Activated CD4-positive, alpha-beta T cell treated with anti-CD3 and anti-CD28 coated beads, Interleukin-2, amount 10 ng/mL, durations not matched to agents 7 days and 5 days (primary cell): ENCODE measurements at places on chromosomes 1 and 21.

- no peak for DNase-seq
These were observed 1.1 kb downstream of the COL9A2 start for GRCh38 chr1:40315795-40316594.

- DNase-seq: no peak
These were observed 789 bp upstream of the GALE start for GRCh38 chr1:23801338-23801748.

DNA sequence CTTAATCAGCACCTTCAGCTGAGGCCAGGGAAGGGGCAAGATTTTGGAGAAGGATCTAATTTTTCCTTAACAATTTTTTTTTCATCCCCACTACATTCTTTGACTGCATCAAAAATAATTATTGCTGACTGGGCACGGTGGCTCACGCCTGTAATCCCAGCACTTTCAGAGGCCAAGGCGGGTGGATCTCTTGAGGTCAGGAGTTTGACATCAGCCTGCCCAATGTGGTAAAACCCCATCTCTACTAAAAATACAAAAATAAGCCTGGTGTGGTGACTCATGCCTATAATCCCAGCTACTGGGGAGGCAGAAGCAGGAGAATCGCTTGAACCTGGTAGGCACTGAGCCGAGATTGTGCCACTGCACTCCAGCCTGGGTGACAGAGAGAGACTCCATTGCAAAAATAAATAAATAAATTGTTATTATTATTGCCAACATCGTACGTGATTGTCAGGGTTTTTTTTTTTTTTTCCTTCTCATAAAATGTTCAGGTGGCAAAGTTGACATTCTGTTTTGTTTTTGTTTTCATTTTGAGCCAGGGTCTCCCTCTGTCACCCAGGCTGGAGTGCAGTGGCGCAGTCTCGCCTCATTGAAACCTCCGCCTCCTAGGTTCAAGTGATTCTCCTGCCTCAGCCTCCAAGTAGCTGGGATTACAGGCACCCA is 37.3 kb upstream of the MORC3 start:
- no peak for DNase-seq

GRCh38 chr21:34022627-34023335 is 50.6 kb upstream of the MRPS6 start:
- peak; percentile 26 for DNase-seq

DNA sequence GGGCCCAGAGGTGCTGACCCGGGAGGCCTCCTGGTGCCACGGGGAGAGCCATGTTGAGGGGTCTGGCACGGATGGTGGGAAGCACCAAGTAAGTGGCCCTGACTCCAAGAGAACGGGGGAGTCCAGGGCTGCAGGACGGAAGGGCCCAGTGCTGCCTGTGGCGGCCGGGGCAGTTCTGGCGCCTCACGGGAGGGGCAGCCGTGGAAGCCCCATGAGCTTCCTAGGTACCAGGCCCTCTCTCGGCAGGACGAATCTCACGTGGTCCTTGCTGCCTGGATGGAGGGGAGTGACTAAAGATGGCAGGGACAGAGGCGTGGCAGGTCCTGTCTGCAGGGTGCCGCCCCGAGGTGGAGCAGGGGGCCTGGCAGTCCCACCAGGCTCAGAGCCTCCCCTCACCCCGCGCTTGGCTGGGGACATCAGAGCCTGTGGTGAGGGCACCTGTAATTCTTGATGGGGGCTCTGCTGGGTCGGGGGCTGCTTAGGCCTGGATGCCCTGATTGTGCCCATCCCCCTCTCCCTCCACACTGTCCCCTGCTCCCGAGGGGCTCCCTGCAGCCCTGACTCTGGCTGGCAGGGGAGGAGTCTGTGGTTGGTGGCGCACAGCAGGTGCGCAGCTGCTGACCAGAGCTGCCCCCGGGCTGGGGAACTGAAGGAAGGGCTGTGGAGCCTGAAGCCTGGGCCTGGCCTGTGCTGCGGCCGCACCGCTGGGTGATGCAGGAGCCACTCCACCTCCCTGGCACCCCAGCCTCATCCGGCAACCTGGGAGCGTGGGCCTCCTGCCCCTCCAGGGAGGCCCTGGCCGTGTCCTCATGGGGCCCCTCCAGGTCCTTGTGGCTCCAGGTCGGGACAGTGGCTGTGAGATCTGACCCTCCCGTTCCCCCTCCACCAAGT is 31.4 kb downstream of the POFUT2 start:
- DNase-seq: no peak

GRCh38 chr1:159214149-159214760 is 9.6 kb downstream of the ACKR1 start:
- DNase-seq: peak; percentile 37

DNA sequence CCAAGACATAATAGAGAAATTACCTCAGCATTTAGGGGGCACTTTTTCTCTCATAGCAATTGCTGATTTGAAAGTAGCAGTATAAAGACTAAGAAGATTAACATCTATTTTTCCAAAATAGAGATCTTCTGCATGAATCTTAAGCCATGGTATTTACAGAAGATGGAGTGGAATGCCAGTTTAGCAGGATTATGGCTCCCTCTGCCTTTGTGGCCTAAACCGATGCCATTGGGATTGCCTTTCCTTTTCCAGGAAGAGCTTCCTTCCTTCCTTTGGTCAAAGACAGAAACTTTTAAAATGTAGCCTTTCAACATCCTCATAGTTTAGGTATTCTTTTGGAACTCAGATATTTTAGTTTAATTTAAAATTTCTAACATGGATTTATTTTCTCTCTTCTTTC is 39.4 kb downstream of the CFHR5 start:
- no peak for DNase-seq

- DNase-seq: no peak
These were observed 165.4 kb upstream of the ADAMTS5 start for GRCh38 chr21:27132266-27132665.

GRCh38 chr1:209542585-209542984 is 40.9 kb upstream of the CAMK1G start:
- DNase-seq: no peak

DNA sequence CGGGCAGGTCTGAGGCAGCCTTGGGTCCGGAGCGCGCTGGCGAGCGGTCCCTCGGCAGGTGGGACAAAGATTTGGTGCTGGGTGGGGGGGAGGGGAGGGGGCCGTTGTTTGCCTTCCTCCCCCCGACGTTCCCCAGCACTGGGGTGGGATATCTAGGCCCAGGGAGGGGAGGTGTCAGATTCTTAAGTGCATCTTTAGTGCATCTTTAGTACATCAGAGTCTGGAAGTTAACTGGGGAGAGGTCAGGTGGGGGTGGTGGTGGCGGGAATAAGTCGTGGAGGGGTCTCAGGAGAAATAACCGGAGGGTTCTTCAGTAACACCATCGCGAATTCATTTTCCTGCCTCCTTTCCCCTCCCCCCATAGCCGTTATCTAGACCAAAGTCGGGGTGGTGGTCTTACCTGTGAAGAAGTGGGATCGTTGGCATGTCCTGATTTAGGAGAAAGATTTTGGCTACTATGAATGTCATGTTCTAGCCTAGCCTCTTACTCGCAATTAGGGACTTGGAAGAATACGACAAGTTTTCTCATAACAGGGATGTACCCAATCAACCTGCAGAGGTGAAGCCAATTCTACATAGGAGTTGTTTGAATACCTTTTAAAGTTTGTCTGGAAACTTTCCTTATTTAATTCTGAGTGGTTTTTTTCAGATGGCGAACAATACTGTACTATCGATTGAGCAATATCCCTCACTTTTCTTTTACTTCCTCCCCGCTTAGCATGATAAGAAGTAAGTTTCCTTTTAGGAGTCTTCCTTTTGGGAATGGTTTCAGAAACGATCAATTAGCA is 886 bp downstream of the ZMYM4 start:
- DNase-seq: no peak

GRCh38 chr1:228794173-228794572 is 58.9 kb downstream of the RHOU start:
- peak; percentile 62 for DNase-seq

DNA sequence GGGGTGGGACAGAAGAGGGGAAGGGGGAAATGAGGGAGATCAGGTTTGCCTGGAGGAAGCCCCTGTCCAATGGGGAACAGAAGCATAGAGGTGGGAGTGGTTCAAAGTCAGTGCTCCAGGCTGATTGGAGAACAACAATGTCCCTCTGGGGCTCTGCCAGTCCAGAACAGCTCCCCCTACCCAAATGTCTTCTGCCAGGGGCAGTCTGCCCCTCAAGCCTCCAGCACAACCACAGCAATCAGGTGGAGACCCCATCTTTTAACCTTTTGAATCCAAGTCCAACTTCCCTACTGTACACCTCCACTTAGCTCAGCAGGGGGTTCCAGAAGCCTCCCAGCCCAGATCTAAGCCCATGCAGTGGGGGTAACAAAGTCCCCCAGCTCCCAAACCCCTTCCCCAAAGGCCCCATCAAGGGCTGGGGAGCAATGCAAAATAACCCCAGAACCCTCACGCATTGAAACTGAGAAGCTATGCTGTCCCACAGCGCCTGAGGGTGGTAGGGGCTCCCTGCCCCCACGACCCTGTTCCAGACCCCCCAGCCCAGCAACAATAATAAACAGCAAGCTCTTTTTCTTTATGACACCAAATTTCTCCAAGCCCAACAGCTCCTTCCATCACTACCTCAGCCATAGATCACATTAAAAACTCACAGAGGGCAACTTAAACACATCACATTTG is 3.3 kb downstream of the AHDC1 start:
- DNase-seq: no peak

- DNase-seq: no peak
These were observed 5.4 kb upstream of the SHISA4 start for GRCh38 chr1:201883266-201883665.
